ENCODE measurements at places on chromosomes 7 and 10. TPM values are rescaled to one million over a fixed set of nuclear protein-coding genes. Genes with fewer than 3 reads are reported as not detected.

The CREB5 gene
- total RNA-seq, result 19.7 TPM

DNA sequence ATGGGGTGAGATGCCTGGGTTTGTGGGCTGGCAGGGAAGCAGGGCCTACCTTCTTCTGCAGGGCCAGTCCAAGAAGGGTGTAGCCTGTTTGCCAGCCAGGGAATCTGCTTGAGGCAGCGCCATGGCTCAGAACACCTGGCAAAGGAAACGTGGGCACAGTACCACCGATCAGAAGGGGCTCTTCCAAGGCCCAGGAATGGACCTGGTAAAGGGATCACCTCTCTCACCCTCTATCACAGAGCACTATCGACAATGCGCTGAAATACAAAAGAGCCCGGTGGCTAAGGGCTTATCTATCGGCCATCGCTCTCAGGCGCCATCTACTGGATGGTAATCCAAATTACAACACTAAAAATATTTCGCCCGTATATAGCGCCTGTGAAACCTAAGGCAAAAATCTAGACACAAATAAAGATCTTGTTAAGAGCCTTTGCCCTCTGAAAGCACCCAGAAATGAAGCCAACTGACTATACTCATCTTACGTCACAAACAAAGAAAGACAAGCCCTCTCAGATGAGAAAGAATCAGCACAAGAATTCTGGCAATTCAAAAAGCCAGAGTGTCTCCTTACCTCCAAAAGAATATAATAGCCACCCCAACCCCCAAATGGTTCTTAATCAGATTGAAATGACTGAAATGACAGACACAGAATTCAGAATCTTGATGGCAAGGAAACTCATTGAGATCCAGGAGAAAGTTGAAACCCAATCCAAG lies 217.8 kb upstream of the HPS1 start:
- DNase-seq, result no peak

DNA sequence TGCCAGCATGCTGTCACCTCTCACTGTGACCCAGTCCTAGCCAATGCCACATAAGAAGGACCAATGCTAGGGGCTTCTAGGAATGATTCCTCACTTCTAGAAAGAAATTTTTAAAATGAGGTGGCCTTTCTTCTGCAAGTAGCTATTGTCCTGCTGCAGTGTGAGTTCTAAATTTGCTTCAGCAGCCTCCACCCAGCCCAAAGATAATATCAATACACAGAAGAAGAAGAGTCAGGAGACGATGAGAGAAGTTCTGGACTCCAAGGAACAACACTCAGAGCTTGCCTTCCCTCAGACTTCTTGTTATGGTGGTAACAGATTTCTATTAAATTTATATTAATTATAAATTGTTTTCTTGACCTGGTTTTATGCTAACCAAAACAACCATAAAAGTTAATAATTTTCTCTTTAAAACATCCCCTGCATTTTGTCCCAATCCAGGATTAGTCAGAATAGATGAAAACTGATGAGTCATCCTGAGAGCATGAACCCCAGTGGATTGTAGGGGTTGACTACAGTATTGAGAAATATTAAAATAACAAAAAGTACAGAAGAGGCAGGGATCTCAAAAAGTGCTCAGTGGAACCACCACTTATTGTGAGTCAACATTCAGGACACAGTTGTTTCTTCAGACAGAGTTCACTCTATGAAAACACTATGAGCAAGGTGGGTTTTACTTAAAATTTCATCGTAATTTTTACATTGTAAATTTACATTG lies 29.6 kb upstream of the AKR1C2 start:
- DNase-seq, result no peak

DNA sequence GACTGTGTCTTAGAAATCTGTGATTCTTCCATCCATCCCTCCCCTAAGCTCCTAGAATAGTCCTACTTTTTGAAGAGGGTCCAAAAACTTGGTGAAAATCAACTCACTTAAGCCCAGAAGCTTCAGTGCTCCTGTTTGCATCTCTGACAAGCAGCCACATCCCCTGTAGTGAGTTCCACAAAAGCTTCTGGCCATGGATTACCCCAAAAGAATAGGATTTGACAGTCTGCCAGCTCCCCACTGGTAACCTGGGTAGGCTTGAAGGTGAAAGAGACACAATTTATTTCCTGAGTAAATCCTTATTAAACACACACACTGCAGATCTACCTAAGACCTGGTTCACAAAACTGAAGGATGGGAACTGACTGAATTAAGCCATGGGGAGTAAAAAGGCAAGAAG lies 46.5 kb downstream of the LGI1 start:
- no peak for DNase-seq

Measured in tibial nerve (tissue), 4 donors.